ENCODE measurements at places on chromosomes 1 and 21.

- no peak for DNase-seq
Measured at GRCh38 chr1:14899686-14900085, 253.9 kb upstream of the TMEM51 start.

DNA sequence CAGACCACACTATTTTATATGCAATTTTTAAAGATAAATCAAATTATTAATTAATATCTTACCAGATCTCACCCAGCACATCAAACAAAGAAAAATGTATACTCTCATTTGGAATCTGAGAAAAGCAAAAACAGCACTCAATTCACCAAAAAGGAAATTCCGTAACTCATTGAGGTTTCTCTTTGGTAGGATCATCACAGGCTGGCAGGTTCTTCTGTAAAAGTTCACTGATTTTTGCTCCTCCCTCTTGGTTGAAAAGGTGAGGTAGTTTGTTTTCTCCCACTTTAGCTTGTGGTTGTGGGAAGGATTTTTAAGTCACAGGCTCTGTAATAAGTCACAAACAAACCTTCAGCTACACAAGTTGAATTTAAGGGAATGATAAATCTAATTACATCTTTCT is at the start of gene LIPI:
LIPI (minus strand) TSS at position 218 of the 400 bp plus-strand sequence; CDS start at position 108, 110 bp downstream.
- DNase-seq = no peak

DNA sequence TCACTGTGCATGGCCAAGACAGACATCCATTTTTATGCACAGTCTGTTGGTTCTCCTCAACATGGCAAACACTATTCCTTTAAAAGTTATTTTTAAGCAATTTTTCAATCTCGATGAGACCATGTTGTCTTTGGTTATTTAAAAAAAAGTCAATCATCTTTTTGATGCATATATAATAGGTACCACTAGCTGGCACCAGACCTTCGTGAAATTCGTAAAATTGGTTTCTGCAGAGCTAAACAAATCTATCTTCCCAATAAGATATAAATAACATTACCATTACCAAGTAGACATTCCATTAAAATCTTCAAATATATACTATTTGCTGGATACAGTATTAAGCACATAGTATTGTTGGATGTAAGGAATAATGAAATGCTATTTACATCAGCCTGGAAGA is 220.0 kb upstream of the GREM2 start:
- DNase-seq = no peak

- peak; percentile 7 for DNase-seq
Measured at GRCh38 chr1:100538913-100539835, 1.2 kb downstream of the GPR88 start.

DNA sequence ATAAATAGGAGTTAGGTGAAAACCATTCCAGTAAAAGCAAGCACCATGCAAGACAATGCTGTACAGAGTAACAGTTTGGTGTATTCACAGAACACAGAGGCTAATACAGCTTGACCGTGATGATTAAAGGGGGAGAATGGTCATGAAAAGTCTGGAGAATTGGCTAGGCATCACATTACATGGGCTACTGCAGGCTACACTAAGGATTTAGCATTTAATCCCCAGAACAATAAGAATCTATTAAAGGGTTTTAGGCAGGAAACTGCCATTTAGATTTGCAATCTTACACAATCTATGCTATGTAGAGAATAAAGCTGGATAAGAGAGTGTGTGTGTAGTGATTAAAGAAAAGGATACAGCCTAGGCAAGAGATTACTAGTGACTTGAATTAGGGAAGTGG is 30.6 kb downstream of the HFM1 start:
- DNase-seq = no peak

GRCh38 chr1:110307239-110307974 is 31.8 kb upstream of the RBM15 start:
- no peak for DNase-seq

DNA sequence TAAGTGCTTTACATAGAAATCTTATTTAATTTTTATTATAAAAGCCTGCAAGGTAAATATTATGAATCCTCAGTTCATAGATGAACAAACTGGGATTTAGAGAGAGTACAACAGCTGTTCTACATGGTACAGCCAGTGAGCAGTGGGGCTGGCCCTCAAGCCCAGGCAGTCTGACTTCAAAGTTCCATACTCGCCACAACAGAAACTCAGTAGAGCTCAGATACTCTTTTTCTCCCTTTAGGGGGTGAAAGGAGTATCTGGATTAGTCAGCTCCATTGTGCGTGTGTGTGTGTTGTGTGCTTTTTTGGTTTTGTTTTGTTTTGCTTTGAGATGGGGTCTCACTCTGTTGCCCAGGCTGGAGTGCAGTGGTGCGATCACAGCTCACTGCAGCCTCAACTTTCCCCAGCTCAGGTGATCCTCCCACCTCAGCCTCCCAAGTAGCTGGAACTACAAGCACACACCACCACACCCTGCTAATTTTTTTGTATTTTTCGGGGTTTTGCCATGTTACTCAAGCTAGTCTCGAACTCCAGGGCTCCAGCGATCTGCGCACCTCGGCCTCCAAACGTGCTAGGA is 378.5 kb downstream of the SMYD3 start:
- DNase-seq = no peak

All from hippocampal formation (tissue), 2 donors.